Esophagus squamous epithelium (tissue), 5 donors: ENCODE measurements at places on chromosomes 12 and 14.

- DNase-seq = no peak
Observed at GRCh38 chr12:49626169-49626835, 2.9 kb downstream of the PRPF40B start.

GRCh38 chr14:31435276-31435675 is 14.9 kb upstream of the HEATR5A start:
- no peak for DNase-seq

DNA sequence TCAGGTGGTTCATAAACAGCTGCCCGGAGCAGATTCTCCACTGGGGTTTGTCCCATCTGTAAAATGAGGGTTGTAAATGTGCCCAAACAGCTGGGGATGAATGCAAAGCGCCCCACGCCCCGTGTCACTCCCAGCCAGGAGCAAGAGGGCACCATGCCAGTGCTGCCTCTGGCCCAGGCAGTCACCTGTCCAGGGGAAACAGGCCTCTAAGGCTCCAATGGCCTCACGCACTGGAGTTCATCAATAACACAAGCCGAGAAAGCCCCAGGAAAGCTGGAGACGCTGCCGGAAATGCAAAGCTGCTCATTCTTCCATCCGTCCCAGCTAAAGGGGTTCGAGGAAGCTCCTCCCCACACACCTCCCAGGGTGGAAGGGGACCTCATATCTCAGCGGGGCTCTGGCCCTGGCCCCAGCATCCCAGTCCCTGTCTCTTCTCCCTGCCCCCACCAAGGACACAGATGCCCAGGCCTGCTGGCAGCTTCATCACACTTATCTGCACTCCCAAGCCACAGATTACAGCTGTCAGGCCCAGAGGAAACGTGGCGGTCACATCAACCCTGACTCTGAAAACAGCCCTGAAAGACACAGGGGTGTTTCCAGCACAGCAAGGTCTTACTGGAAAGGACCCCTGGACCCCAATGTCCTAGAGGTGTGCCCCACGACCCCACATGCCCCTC is 21.5 kb downstream of the SCARB1 start:
- no peak for DNase-seq

DNA sequence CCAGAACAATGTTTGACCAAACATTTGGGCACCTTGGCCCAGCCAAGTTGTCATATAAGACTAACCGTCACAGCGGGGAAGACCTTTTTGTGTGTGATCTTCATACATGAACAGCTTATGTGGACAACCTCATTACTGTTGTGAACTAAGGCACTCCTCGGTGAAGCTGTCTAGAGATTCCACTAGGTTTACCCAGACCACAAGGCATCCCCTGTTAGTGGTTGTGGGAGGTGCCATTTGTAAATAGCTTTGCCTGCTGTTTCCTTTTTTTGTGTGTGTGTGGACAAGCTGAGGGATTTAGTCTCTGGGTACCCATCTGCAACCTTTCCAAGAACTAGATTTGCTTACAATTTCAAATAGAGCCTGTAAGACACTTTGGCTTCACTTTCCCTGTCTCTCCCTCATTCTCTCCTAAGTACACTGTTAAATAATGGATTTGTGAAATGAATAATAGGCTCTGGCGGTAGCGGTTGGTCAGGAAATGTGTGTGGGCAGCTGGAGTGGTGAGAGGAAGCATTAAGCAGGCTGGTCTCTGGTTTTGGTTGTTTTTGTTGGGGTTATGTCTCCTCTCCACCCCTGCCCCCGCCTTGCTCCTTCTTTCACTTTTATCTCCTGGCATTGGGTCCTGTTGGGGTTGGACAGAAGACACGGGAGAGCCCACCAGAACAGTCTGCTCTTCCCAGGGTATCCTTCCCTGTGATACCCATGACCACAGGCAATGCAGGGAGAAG is 727.6 kb downstream of the VRK1 start:
- no peak for DNase-seq

DNA sequence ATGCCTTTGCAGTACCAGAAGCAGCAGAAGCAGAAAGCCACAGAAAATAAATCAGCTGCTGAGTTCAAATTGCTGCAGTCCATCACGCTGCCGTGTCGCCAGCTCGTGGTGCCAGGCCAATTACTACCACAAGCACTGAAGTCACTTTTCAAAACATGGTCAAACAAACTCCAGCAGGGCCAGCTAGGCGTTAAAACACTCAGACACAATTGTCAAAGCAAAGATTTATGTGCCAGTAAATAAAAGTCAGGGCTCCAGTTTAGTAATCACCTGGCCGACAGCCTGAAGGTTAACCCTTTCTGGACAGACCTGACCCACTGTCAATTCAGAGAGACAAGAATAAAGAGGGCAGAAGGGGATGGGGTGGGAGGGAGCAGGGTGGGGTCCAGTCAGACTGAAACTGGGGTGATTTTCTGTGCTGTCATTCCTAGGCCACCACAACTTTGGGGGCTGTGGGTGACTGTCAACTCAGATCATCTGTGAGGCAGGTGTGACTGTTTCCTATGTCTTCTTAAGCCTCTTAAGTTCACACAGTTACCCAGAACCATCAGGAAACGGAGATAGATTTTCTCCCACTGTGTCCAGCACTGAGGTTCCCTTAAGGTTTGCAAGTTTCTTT is 109.8 kb upstream of the FUT8 start:
- no peak for DNase-seq

GRCh38 chr14:33229269-33229929 is 290.7 kb downstream of the NPAS3 start:
- no peak for DNase-seq

GRCh38 chr12:25755136-25755970 is 202.3 kb upstream of the LMNTD1 start:
- no peak for DNase-seq

- no peak for DNase-seq
Observed at GRCh38 chr12:121181181-121181580, 28.7 kb upstream of the P2RX4 start.

DNA sequence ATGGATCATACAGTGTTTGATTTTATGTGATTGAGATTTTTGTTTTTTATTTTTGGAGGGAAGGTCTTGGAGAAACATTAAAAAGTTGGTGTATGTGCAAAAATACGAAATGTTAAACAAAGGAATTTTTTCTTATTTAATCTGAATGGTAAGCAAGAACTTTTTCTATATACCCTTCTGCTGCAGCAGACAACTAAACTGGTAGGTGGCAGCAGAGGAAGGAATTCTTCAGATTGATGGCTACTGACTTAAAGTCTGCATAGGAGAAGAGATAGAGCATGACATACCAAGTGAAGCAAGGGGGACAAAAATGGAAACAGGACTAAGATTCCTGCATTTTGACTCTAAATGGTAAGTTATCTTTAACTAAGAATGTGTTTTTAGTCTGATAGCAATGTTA is 42.0 kb upstream of the A2ML1 start:
- DNase-seq = no peak

GRCh38 chr14:32453857-32454810 is 125.0 kb downstream of the AKAP6 start:
- no peak for DNase-seq

DNA sequence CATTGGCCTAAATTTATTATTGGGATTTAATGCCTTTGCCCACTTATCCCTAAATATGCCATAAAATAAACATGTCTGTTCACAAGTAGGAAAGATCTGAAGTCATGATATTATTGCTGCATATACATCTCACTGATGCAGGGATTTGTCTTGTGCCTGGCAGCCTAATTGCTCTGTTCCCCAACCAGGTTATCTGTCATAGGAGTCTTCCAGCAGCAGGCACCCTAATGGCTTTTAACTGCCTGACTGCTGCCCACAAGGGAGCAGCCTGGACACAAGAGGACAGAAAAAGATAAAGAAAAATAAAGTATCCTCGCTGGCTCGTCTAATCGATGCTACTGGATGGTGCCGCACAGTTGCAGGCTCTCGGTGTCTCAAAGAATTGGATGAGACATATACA is 337.6 kb upstream of the FAR2 start:
- DNase-seq = no peak
